ENCODE measurements at places on chromosomes 1 and 21. TPM values are rescaled to one million over a fixed set of nuclear protein-coding genes. Genes with fewer than 3 reads are reported as not detected.

The GJC2 gene
- total RNA-seq: 2.8 TPM

The TBCE gene
- total RNA-seq: 38.0 TPM

The HPCA gene
- total RNA-seq: not detected

The OR14K1 gene
- total RNA-seq: not detected

The USH2A gene
- under 0.01 TPM for total RNA-seq

The NBPF20 gene
- 4.5 TPM for total RNA-seq

The MFAP2 gene
- 6.0 TPM for total RNA-seq

GRCh38 chr1:233293556-233294446 is 1.7 kb downstream of the PCNX2 start:
- no peaks in the 10 kb centered on the region for H3K4me1 ChIP-seq
- H3K27ac ChIP-seq: no peak overlapping the region
- H3K27me3 ChIP-seq: no peaks in the 10 kb centered on the region
- H3K36me3 ChIP-seq: no peaks in the 10 kb centered on the region
- H3K4me3 ChIP-seq: no peak overlapping the region
- no peak for DNase-seq

DNA sequence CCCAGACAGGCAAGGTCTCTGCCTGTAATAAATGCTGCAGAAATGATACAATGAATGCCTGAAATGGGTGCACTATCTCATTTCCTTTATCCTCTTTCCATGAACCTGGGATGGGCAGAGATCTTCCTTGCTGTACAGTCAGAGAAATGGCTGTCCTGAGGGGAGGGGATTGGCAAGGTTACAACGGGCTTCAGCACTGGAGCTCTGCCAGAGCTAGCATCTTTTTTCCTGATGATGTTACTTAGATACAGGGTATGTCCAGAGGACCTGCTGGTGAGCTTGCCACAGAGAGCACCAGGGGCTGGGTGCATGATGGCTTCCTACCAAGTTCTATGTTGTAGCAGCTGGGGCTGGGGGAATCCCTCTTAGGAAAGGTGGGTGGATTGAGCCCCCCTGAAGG is 115.1 kb downstream of the PLXNA2 start:
- no peaks in the 10 kb centered on the region for H3K36me3 ChIP-seq
- peaks cover 13% of the 10 kb centered on the region for H3K4me1 ChIP-seq
- DNase-seq: no peak
- H3K27ac ChIP-seq: no peak overlapping the region
- H3K27me3 ChIP-seq: no peaks in the 10 kb centered on the region

DNA sequence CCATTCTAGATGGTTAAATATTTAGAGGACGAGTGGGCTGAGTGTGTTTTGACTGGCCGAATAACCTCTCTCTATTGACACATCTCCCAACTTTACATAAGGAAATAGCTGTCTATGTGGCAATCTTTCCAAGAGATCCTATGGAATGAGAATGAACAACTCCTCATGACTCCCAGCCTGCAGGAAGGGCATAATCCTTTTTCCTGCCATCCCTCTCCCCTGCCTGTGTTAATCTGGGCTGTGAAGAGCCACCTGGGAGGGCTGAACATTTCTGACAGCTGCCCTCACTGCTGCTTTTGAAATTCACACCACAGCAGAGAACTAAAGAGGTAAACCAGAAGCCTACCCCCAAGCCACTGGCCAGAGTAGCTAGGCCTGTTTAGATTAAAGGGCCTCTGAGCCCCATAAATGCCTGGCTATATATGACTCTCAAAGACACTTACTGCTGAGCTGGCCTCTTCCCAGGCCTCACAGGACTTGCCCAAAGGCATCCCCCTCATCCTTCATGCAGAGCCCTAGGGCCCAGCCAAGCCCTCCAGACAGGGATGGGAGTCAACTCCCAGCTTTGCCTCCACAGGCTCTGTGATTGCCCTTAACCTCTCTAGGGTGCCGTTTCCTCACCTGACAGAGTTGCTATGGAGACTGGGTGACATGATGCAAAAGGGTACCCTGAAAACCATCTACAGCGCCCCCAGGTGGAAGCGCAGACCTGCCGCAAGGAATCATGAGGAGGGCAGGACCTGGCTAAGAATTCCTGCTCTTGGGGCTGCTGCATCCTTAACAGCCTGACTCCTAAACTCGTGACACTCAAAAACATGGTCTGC is 42.0 kb upstream of the LDLRAP1 start:
- H3K27me3 ChIP-seq: no peaks in the 10 kb centered on the region
- no peak for DNase-seq
- no peak overlapping the region for H3K4me3 ChIP-seq
- peaks cover 7% of the 10 kb centered on the region for H3K36me3 ChIP-seq
- H3K4me1 ChIP-seq: peaks cover 21% of the 10 kb centered on the region

DNA sequence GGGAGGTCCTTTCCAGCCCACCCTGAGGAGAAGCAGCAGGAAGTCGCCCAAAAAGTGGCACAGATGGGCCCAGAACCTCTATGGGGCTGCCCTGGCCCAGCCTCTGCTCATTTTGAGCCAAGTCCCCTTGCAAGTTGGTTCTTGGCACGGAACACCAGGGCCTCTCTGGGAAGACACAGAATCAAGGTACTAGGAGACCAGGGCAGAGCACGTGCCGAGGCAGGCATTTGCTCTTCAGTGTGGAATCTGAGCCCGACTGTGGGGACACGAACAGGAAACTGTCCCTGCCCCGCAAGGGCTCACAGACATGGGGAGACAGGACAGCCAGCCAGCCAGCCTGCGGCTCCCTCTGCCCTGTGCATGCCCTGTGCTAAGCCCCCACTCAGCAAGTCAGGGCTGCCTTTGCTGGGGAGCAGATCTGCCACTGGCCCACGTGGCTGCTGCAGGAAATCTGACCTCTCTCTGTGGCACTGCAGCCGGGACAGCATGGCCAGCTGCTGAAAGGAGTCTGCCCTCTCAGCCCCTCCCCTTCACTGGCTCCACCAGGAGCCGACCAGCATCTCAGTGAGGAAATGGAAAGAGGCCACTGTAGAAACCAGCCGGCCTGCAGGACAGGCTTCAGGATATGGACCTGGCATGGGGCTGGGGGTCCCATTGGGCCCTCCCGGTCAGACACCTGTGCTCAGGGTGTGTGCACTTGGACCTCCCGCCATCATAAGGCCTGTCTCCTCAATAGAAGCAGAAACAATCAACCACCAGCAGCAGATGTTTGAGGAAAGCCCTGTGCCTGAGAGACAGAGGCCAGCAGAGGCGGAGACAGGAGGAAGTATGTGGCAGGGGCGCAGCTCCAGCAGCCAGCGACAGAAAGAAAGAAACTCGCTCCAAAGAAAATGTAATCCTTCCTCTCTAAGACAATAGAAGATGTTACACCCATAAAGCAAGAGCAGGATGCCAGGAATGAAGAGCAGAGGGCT is 3.7 kb downstream of the ARHGEF16 start:
- no peaks in the 10 kb centered on the region for H3K27me3 ChIP-seq
- no peaks in the 10 kb centered on the region for H3K36me3 ChIP-seq
- peaks cover 10% of the 10 kb centered on the region for H3K4me1 ChIP-seq
- no peak overlapping the region for H3K27ac ChIP-seq
- no peak for DNase-seq

GRCh38 chr21:41747943-41748738 is 18.7 kb downstream of the RIPK4 start:
- H3K4me1 ChIP-seq: peaks cover 29% of the 10 kb centered on the region
- H3K27ac ChIP-seq: no peak overlapping the region
- H3K4me3 ChIP-seq: no peak overlapping the region
- peaks cover 35% of the 10 kb centered on the region for H3K36me3 ChIP-seq

DNA sequence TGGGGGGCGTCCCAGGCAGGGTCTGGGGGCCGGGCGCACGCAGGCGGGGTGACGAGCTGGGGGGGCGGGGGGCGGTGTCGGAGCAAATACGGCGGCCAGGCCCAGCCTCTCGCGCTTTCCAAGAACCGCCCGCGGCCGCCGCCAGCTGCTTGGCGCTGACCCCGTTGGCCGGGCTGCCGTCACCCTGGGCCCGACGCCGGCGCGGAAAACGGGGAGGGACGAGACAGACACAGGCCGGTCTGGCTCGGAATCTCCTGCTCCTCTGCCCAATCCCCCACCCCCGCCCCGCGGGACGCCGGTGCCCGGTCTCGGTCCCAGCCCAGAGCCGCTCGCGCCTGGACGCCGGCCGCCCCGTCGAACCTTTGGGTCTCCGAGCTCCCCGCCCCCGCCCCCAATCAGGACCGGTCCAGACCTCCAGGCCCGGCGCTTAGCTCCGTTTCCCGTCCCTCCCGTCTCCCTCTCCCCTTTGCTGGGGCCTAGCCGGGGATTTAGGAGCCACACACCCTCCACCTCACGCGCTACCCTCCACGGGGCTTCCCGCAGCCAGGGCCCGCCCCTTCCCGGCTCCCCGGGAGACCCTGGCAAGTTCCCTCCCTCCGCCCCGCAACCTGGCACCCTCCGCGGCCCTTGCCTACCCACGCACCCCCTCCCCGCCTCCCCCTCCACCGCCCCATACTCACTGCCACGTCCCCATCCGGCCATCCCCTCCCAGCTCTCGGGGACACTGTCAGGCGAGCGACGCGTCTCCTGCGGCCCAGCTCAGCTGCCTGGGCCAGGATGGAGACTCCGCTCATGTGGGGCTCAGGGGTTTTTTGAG is 800 bp upstream of the MMP23B start:
- DNase-seq: peak; percentile 30
- no peaks in the 10 kb centered on the region for H3K4me1 ChIP-seq
- H3K27me3 ChIP-seq: peaks cover 17% of the 10 kb centered on the region

GRCh38 chr1:53294567-53294966 is 33.3 kb downstream of the LRP8 start:
- H3K4me3 ChIP-seq: no peak overlapping the region
- no peak for DNase-seq
- peak overlapping the region; percentile 73 for H3K27ac ChIP-seq
- H3K4me1 ChIP-seq: peaks cover 67% of the 10 kb centered on the region
- no peaks in the 10 kb centered on the region for H3K27me3 ChIP-seq

DNA sequence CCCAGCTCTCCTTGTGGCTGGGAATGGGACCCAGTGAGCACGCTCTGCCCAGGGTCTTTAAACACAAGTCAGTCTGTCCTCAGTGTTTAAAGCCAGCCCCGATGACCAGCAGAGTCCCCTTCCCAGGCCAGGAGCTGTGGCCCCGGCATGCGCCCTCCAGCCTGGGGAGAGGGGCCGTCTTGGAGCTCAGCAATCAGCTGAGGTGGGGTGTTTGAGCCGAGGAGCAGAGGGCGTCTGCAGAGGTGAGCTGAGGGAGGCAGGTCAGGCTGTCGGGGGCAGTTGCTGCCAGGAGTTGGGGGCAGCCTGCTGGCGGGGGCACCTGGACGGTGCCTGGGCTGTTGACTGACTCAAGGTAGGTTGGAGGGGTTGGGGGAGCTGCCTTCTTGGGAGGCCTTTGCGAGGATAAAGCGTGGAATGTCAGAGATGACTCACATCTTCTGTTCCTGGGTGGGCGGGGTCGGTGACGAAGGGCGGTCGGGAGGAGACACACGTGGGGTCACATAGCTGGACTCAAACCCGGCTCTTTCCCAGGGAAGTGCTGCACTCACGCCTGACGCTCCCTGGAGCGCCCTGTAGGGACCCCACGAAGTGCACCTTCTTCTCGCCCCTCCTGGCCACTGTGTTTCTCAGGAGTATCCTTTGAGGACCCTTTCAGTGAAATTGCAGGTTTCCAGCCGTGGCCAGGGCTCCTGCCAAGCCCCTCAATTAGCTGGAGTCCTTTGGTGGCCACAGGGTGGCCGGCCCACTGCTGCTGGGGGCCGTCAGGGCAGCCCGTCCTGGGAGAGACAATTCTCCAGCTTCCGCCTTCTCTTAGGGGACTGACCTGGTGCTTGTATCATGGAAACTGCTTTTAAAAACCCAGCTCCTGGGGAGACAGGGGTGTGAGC is 86.2 kb downstream of the SIK1 start:
- no peak for DNase-seq
- H3K4me1 ChIP-seq: peaks cover 6% of the 10 kb centered on the region
- H3K4me3 ChIP-seq: no peak overlapping the region
- H3K27ac ChIP-seq: no peak overlapping the region
- no peaks in the 10 kb centered on the region for H3K27me3 ChIP-seq
- no peaks in the 10 kb centered on the region for H3K36me3 ChIP-seq

- no peaks in the 10 kb centered on the region for H3K36me3 ChIP-seq
- H3K4me1 ChIP-seq: peaks cover 61% of the 10 kb centered on the region
- H3K27ac ChIP-seq: peak overlapping the region; percentile 34
- H3K27me3 ChIP-seq: no peaks in the 10 kb centered on the region
- no peak overlapping the region for H3K4me3 ChIP-seq
Observed at GRCh38 chr21:42353623-42354022, 2.8 kb upstream of the TFF2 start.

- peaks cover 3% of the 10 kb centered on the region for H3K36me3 ChIP-seq
- peak overlapping the region; percentile 99 for H3K27ac ChIP-seq
- H3K4me1 ChIP-seq: peaks cover 46% of the 10 kb centered on the region
- peak overlapping the region; percentile 86 for H3K4me3 ChIP-seq
- no peaks in the 10 kb centered on the region for H3K27me3 ChIP-seq
Observed at GRCh38 chr1:46301808-46302640, 1.4 kb downstream of the LRRC41 start.

- no peaks in the 10 kb centered on the region for H3K27me3 ChIP-seq
- H3K27ac ChIP-seq: peak overlapping the region; percentile 23
- H3K4me1 ChIP-seq: no peaks in the 10 kb centered on the region
- H3K36me3 ChIP-seq: peaks cover 84% of the 10 kb centered on the region
Observed at GRCh38 chr1:15941044-15941840, 34.7 kb downstream of the ZBTB17 start.
